Activated naive CD8-positive, alpha-beta T cell treated with anti-CD3 and anti-CD28 coated beads, Interleukin-2, amount 10 ng/mL, durations not matched to agents 7 days and 5 days (primary cell): ENCODE measurements at places on chromosomes 3 and 15. TPM values are rescaled to one million over a fixed set of nuclear protein-coding genes. Genes with fewer than 3 reads are reported as not detected.

CYP1A2 gene
- total RNA-seq: not detected

CTXND1 gene
- total RNA-seq: not detected

FAM3D gene
- total RNA-seq: not detected

ZSCAN2 gene
- 10.9 TPM for total RNA-seq
